ENCODE measurements at places on chromosomes 1 and 21.
A peak's percentile ranks its signal among the peaks of the same experiment; 100 is the strongest.

DNA sequence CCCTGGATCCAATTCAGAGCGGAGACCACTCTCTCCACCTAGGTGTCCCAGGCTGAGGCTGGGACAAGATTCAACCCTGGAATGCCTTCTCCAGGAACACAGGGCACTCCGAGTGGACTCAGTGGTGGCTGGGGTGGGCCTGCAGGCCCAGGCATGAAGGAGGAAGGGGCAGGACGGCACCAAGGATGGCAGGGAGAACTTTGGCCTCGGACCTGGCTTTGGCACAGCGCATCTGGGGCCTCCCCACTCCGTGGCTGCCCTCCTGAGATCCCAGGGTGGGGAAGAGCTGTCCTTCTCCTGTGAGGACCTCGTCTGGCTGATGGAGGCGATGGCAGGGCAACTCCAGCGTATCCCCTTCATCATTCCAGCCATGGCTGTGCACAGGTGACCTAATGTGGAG, 35.6 kb downstream of the DHCR24 start:
- DNase-seq, result no peak

- peak; percentile 43 for DNase-seq
Measured at GRCh38 chr1:28737307-28738132, 780 bp downstream of the YTHDF2 start.

DNA sequence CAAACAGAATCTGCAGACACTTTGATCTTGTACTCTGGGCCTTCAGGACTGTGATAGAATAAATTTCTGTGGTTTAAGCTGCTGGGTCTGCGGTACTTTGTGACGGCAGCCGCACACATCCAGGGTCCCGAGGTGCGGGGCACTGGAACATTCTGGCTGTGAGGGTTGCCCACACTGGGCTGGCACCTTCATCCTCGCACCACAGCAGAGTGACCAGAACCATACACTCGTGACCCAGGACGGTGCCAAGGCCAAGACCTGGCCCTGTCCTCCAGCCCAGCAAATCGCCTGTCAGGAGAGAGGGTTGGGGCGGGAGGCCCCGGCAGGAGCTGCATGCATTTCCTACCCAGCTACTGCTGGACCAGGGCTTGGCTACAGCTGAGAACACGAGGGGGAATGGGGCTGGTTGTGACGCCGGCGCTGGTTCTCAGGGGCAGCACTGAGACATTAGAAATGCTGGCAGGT, 2.6 kb upstream of the FTCD start:
- no peak for DNase-seq

DNA sequence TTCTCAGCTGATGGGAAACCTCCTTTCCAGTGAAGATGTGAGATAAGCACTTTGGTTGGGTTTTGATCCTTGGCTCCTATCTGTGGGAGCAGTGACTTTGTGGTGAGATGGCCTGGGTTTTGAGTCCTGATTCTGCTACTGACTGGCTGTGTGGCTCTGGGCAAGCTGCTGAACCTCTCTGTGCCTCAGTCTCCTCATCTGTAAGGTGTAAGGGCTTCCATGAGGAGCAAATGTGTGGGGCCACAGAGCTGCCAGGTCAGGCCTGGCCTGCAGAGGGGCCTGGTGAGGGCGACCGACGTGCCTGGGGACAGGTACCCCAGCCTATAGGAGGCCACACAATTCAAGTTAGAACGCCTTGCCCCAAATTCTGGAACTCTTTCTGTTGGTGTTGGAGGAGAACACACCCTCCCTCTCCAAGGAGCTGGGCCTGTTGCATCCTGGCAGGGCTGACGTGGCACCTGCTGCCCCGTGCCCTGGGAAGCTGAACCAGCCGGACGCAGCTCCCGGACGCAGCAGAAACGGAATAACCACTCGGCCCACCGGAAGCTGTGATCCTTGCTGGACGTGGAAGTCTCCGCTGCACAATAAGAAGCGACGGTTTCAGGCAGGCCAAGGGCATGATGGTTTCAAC, 62.7 kb downstream of the AGPAT3 start:
- no peak for DNase-seq

DNA sequence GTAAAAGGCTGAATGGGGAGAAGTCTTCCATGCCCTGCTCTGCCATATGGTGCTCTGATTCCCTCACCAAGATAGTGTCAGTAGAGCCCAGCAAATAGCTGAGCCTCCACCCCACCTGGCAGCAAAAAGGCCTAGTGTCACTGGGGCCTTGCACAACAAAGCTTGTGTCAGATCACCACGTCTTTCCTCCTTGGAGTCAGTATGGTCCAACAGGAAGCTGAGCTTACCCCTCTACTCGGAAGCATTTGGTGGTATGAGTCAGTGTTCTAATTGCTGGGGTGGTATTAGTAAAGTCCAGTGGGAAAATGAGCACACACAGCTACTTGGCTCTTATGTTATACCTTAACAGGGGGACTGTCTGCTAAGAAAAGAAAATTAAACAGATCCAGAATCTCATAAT, 18.7 kb upstream of the RRP15 start:
- DNase-seq, result no peak

DNA sequence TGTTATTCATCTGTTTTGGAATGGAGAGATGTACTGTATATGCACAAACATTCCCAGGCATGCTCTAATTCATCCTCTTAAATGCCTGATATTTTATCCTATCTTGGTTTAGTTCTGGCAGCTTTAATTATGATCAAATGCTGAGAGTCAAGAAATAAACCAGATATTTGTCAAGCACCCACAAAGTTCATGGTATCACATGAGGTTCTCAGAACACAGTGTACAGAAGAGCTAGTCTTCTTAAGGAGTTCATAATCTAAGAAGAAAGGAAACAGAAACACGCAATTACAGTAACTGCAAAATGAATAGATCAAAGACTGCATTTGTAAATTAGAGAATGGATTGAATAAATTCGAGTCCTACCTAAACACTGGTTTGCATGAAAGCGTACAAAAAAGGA, 58.3 kb upstream of the KCNH1 start:
- DNase-seq, result no peak

DNA sequence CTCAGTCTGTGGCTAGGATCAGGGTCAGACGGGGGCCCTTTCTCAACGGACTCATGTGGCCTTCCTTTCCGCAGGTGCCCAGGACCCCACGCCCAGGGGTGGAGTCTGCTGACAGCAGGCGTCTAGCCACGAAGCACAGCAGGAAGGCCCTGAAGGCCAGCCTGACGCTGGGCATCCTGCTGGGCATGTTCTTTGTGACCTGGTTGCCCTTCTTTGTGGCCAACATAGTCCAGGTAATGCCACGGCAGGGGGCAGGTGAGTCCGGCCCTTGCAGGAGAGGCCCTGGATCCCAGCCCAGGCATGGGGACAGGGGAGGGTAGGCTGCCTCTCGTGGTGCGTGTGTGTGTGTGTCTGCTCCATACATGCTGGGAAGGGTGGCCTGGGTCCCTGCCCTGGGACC, 13.8 kb downstream of the HTR6 start:
- DNase-seq, result no peak

GRCh38 chr1:223622132-223622842, 43.2 kb downstream of the CAPN8 start:
- no peak for DNase-seq

DNA sequence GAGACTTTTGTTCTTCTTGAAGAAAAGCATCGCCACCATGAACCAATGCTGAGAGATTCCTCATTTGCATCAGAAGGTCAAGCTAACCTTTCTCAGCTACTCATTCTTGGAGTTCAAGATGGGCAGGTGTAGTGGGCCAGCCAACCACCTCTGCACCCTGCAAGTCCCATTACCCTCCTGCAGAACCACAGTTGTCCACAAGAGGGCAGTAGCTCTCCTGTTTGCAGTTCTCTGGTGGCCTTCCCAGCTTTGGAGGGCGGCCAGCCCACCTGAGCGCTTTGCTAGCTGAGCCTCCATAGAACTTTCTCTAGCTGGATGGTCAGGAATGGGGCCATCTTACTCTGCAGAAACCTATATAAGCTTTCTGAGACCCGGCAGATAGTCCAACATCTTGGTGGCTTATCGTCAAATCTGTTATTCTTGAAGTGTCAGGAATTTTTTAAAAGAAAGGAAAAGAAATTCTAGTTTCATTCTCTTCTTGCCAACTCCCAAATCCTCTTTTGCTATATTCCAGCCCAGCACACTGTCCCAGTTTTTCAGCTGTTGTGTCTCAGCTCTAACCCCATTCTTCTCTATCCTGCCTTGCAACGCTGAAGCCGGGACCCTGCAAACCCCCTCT, 11.0 kb upstream of the LMX1A start:
- DNase-seq, result peak; percentile 83

DNA sequence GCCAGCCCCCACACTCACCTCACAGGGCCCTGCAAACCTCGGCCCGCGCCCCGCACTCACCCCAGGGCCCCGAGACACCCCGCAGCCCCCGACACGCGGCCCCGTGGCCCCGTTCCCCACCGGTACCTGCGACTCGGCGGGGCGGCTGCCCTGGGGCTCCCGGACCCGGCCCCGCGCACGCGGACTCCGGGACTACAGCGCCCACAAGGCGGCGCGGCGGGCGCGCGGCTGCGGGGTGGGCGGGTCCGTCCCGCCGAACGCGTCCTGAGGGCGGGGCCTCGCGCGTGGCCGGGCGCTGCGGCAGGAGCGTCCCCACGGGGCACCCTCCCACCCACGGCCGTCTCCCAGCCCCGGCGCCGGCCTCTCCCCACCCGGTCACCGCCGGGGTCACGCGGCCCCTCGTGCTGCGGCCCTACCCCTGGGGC, at the start of gene SLC19A1:
TSS of gene SLC19A1 (minus strand) at position 199 of the 425 bp plus-strand sequence. CDS start 4,481 bp downstream, outside the sequence.
- peak; percentile 75 for DNase-seq

- no peak for DNase-seq
Measured at GRCh38 chr1:160778976-160779375, 17.0 kb upstream of the LY9 start.

- no peak for DNase-seq
Measured at GRCh38 chr1:26827106-26827604, 667 bp downstream of the ZDHHC18 start.

GRCh38 chr1:78211483-78212092, 165.8 kb downstream of the GIPC2 start:
- DNase-seq, result no peak

DNA sequence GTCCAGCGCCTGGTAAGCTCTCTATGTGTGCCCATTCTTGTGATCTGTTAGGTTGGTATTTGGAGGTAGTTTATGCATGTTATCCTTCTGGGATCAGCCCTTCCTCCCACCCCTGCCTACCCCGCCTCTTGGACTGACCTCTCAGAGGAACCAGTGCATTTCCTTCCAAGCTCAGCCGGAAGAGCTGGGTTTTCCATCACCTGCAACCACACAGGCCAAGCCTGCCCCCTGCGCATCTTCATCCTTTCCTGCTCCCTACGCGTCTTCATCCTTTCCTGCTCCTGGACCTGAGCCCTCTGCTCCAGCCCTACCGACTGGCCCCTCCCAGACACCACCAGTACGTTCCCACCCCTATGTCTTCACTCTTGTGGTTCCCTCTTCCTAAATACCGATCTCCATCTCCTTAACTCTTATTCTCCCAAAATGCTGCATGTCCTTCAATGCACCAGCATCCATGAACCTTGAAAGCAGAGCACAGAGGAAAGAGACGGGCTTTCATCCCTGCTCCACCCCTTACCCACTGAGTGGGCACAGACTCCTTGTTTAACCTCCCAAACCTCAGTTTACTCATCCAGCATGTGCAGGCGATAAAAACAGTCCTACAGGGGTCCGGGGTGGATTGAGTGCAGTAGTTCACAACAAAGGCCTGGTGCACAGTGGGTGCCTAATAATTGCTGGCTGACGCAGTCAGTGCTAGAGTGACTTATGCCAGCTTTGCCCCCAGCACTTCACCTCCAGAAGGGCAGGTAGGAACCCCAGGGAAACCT, 526.3 kb downstream of the MATN1 start:
- DNase-seq, result no peak

- DNase-seq, result no peak
Measured at GRCh38 chr1:201712387-201713085, 116.4 kb upstream of the IPO9 start.

GRCh38 chr1:160361199-160361598, 5.7 kb upstream of the NHLH1 start:
- no peak for DNase-seq

DNA sequence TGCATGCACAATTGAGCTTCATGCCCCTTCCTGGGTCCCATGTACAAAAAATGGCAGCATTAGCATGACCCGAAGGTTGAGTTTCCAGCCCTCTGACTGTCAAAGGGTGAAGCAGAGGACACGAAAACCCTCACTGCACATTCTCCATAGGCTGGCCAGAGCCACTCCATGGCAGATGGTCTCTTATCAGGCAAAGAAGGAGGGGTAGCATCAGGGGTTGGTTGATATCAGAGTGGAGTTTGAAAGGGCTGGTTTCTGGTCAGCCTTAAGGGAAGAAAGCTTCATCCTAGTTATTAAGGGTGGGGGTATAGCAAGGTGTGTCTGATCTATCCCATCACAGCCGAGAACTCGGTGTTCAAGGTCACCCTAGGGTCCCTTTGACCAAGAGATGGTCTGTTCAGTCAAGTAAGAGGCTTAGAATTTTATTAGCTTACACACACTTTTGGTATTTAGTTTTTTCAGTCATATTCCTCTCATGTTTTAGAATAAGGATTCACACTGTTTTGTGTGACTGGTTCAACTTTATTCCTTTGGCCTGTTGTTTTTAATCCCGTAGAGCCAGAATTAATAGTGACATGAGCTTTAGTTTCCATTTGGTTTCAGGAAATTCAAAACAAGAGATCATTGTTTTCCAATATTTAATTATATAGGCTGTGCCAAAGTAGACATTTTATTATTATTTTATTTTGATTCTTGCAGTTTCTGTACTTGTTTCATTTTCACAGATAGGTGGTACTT, 199.9 kb upstream of the FMN2 start:
- DNase-seq, result no peak

- no peak for DNase-seq
Measured at GRCh38 chr1:205067031-205067430, 17.2 kb downstream of the TMEM81 start.

DNA sequence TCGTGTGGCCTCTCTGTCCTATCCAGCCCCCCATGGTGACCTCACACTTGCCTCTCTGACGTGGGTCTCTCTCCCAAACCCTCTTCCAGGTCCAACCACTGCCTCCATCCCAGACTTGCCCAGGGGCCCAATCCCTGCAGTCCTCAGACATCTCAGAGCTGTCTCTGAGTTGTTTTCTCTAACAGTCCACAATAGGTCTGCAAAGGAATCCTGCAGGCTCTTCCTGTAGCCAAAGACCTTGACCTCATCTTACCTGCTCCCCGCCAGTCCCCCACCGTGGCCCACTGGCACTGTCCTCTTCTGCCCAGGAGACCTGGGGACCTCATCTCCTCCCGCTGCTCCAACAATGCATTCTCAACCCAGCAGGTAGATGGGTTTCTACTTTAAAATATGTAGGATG, 10.0 kb downstream of the RNF187 start:
- DNase-seq, result no peak

- no peak for DNase-seq
Measured at GRCh38 chr1:42767510-42768000, 506 bp downstream of the C1orf50 start.

Measured in stimulated activated CD4-positive, alpha-beta T cell treated with anti-CD3 and anti-CD28 coated beads, Interleukin-4, amount 100 ng/mL, for 24 hours (primary cell).